ENCODE measurements at places on chromosomes 13 and 19.
A peak's percentile ranks its signal among the peaks of the same experiment; 100 is the strongest.

- DNase-seq, result peak; percentile 40
These were observed 6.0 kb upstream of the TNFAIP8L1 start for GRCh38 chr19:4633140-4633967.

- DNase-seq, result no peak
These were observed 169.3 kb downstream of the LHFPL6 start for GRCh38 chr13:39433651-39434050.

DNA sequence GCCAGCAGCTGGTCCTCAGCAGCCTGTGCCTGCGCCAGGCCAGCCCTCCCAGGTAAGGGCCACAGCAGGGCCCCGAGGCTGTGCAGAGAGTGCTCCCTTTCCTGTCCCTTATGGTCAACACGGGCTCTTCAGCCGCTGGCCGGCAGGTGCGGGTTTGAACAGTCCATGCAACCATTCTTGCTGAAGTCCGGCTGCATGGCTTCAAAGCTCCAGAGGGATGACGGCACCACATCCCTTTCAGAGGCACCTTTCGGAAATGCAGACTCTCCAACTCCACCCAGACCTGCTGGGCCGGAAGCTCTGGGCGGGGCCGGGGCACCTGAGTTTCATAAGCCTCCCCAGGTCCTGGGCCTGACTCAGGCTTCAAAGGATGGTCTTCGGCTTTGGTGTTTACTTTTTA is 81.3 kb downstream of the SPACA7 start:
- no peak for DNase-seq

- DNase-seq, result no peak
These were observed 67.2 kb upstream of the ZNF527 start for GRCh38 chr19:37303591-37304171.

DNA sequence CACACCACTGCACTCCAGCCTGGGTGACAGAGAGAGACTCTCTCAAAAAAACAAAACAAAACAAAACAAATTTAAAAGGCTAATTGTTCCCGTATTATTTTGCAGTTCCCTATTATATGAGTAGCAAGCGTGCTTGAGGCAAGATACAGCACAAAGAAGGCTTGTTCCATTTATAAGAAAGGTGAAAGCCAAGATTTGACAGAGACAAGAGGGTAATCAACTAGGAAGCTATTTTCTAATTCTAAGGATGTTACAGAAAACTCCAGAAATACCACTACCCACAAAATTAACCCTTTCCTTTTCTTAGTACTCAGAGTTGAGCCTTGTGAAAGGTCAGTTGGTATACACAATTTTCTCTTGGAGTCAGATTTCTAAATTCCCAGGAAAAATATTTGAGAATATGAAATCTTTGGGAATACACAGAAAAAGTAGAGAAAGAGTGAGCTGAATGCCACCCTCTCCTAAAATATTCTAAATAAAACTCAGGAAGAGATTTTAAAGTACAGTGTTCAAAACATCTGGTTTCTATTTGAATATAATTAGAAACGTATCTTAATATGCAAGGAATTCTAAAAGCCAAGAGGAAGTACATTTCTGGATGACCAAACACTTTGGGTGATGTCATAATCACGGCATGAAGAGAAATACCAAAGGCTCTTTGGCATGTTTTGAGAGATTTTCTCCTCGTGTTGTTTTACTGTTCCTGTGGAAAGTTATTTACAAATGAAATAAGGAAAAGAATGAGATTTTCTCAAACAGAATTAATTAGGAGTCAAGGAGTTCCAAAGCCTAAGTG is 63.0 kb upstream of the FLT1 start:
- peak; percentile 78 for DNase-seq

DNA sequence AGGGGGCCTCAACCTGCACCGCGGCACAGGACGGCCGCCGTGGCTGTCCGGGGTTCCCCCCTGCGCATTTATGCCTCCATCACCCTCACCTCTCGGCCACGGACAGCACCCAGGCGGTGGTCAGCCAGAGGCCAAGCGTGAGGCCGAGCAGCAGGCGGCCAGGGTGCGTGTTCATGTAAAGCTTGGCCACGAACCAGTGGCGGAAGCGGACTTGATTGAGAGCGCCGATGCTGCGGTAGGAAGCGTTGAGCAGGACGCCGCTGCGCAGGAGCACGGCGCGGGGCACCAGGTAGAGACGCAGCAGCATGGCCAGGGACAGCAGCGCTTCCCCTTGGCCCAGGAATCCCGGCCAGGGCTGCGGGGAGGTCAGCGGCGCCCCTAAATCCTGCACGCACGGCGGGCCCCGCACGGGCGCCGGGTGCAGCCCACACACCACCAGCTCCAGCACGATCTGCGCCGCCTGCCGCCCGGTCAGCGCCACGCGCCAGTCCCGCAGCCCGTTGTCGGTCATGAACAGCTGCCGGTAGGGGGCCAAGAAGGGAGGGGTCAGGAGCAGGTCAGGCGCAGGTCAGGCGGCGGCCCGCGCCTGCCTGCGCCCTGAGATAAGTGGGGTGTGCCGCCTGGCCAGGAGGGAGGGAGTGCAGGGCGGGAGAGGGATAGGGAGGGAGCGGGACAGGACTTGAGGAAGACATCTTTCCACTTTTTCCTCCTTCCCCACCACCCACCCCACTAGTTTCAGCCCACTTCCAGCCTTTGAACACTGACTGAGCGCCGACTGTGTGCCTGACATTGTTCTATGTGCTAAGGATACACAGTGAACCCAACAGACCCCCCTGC is 6.5 kb downstream of the KCNN4 start:
- DNase-seq, result no peak

- DNase-seq, result no peak
These were observed 309.3 kb upstream of the MAB21L1 start for GRCh38 chr13:35785576-35786303.

DNA sequence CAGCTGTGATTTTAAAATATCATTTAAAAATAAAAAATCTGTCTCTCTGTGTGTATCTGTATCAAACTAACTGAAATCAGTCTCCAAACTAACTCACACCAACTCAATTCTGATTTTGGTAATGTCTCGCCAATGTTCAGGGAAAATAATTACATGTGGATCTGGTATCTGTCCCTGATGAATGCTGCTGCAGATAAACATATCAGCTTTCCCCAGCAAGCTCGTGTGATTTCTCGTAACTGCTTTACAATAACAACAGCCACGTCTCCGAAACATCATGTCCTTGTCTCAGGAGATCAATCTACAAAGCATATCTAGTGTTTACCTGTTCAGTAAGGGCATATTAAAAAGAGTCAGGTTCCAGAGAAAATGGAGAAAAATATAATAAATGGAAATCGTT is 129.0 kb downstream of the IRS2 start:
- DNase-seq, result no peak

GRCh38 chr19:53898636-53899341 is 10.3 kb upstream of the CACNG7 start:
- DNase-seq, result no peak

GRCh38 chr13:48398450-48399095 is 14.3 kb downstream of the LPAR6 start:
- no peak for DNase-seq

DNA sequence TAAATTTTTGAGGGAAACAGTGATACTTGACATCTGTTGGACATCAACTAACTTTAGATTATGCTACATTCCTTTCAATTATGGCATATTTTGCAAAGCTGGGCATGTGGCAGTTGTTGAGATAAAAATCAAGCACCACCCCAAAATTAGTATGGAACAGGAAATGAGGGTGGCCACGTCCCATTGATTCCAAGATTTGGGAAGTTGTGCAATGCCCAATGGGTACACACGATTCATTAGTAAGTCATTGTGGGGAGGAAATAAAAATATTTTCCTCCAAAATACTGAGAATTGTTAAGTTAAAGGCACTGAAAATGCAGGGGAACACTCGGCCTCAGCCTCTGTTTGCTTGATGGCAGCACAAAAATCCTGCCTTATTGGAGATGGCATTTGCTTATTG is 7.6 kb downstream of the ERICH6B start:
- DNase-seq, result no peak

GRCh38 chr13:27775943-27776342 is 16.3 kb upstream of the GSX1 start:
- DNase-seq, result no peak

DNA sequence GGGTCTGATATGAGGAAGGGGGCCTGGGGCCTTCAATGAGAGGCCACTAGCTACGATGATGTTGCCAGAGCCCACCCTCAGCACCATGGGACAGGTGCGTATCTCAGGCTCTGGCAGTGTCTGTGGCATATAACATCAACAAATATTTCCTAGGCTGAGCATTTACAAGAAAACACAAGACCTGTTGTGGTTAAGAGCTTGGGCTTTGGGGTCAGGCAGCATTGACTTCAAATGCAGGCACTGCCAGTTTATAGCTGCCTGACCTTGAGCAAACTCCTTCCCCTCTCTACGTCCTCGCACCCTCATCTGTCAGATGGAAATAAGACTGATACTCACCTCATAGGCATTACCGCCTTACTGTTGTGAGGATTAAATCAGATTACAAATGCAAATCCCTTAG is 156.0 kb downstream of the KATNAL1 start:
- no peak for DNase-seq

DNA sequence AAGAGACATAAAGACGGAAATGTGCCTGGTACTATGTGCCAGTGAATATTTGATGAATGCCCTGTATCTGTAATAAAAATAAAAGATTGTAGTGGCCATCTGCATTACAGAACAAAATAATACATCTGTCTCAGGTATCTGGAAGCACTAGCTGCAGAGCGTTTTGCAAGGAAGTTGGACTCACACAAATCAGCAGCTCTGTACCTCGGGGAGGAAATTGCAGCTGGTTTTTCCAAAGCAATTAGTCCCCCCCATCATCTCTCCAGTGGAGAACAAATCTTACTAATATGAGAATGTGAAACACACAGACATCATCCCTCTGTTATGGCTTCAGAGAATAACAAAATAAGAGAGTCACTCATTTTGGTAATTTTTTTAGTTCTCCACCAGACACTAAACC is 245.3 kb downstream of the ITGBL1 start:
- no peak for DNase-seq

DNA sequence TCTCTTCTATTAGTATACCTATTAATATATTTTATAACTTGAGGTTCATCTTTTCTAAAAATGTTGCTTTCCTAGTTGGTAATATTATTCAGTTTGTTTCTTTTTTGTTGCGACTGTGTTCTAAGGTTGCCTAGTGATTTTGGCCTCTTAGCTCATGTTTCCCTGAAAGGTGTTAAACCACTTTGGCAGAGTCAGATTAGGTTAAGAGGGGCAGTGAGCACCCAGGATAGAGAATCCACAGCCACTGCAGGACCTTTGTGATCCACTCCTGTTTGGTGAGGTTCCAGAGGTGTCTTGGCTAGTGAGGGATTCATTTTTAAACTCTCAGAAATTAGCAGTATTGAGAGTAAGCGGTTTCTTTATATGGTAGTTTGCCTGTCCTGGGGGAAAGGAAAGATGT is 14.9 kb upstream of the GPR18 start:
- DNase-seq, result no peak

- no peak for DNase-seq
These were observed 26.7 kb upstream of the RNF113B start for GRCh38 chr13:98203646-98204326.

- no peak for DNase-seq
These were observed 2.8 kb downstream of the HIPK4 start for GRCh38 chr19:40387155-40387554.

DNA sequence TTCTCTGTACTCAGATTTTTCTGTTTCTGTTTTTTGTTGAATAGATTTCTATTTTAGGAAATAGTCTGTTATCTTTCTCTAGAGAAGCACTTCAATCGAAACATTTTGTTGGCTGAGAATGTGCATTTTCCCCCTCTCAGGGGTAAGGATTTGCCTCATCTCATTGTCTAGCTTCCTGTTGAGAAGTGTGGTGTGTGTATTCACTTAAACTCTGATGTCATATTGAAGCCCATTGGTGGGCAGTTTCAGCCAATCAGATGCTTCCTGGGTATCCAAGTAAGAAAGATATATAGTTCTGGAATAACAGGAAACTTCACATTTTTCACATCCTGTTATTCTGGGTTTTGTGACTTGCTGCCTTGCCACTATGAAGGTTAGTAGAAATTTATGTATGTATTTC is 87.6 kb downstream of the ARHGEF7 start:
- peak; percentile 88 for DNase-seq

DNA sequence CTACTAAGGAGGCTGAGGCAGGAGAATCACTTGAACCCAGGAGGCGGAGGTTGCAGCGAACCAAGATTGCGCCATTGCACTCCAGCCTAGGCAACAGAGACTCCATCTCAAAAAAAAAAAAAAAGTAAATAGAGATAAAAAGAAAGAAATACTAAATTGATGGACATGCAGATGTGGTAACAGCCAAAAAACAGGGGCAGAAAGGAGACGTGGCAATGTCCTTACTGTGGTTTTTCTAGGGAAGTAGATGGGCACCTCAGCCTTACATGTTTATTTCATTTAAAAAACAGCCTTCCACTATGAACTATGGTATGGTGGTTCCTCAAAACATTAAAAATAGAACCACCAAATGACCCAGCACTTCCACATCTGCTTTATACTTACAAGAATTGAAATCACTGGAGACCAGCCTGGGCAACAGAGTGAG is 6.5 kb upstream of the EIF3G start:
- no peak for DNase-seq

- no peak for DNase-seq
These were observed 38.2 kb downstream of the IGFL2 start for GRCh38 chr19:46186101-46186716.
